ENCODE measurements at places on chromosomes 6 and 20. TPM values are rescaled to one million over a fixed set of nuclear protein-coding genes. Genes with fewer than 3 reads are reported as not detected.

The SLC35A1 gene
- 9.5 TPM for total RNA-seq

The TENT5A gene
- 1.2 TPM for total RNA-seq

The GTF2H4 gene
- 15.0 TPM for total RNA-seq

The KHDC1L gene
- not detected for total RNA-seq

The KDM1B gene
- total RNA-seq = 15.7 TPM

The GPX5 gene
- not detected for total RNA-seq

The TP53TG5 gene
- total RNA-seq = not detected

The MCHR2 gene
- total RNA-seq = not detected
